ENCODE measurements at places on chromosomes 4 and X.

- DNase-seq: no peak
These were observed 77.8 kb upstream of the HELT start for GRCh38 chr4:184940500-184940899.

DNA sequence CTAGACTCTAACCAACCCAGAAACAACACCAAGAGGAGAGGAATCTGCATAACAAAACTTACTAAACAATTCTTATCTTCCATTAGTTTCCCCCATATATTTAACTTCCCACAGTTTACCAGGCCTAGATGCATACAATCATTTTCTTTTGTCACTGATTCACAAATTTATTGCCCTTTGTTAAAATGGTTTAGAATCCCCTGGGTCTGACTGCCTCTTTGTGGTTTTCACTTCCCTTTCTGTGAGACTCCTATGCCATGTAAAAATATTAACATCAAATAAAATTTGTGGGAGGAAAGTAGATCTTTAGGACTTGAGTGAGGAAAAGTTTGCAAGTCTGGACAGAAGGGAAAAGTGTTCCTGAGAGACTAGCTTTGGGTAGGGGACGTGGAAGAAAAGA is 393.8 kb upstream of the CNKSR2 start:
- DNase-seq: no peak

DNA sequence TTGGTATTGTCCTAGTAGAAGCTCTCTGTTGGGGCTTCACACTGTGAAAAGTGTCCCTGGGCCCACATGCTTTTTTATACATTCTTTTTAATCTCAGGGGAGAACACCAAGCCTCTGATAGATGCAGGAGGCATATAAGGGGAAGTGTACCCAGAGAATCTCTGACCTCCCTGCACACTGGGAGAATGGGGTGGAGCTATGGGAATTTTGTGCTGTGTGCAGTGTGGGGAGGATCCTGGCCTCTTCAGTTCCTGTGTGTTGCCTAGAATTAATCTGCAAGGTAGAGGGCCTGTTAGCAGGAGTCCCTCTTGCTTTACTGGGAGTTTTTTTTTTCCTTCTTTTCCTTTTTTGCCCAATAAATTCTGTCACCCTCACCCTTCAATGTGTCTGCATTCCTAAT is 49.2 kb upstream of the SPIN4 start:
- no peak for DNase-seq

- no peak for DNase-seq
These were observed 697 bp downstream of the ZNF280C start for GRCh38 chrX:130267956-130268448.

- DNase-seq: no peak
These were observed 38.2 kb downstream of the HPGDS start for GRCh38 chr4:94304365-94304971.

DNA sequence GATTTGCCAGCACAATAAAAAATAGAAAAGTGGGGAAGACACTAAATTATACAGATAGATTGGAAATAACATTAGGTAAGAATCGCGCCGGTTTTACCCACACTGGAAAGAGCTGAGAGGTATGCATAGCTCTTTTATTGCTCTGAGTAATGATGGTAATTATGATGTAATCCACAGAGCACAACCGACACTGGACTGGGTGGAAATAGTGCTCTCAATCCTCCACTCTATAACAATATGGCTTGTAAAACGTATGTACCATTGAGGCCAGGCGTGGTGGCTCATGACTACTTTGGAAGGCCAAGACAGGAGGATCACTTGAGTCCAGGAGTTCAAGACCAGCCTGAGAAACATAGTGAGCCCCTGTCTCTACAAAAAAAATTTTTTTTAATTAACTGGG is 104.3 kb upstream of the RAPGEF2 start:
- no peak for DNase-seq

- no peak for DNase-seq
These were observed 40.8 kb downstream of the C4orf46 start for GRCh38 chr4:158630893-158631292.

- DNase-seq: no peak
These were observed 65.2 kb downstream of the SEC24D start for GRCh38 chr4:118770741-118771187.

- DNase-seq: no peak
These were observed 1487.7 kb upstream of the ADGRL3 start for GRCh38 chr4:59712470-59712869.

All from activated T-cell treated with anti-CD3 and anti-CD28 coated beads for 1 hour (primary cell).